ENCODE measurements at places on chromosomes 6 and 20.

DNA sequence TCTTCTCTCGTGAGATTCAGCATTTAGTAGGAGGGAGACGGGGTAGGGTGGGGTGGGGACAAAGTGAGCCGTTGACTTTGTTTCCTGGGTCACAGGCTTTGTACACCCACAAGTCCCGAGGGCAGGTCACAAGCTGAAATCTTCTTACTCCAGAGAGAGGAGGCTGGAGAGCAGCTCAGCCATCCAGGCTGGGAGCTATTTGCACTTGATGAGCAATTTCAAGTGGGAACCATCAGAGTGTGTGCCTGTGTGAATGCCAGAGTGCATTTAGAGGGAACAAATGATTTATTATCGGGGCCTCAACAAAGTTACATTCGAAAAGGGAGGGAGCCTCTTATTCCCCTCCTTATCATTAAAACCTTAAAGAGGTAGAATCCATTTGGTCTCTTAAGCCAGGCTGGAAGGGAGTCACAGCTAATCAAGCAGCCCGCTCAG, 155.7 kb upstream of the JARID2 start:
- peak; percentile 11 for DNase-seq

DNA sequence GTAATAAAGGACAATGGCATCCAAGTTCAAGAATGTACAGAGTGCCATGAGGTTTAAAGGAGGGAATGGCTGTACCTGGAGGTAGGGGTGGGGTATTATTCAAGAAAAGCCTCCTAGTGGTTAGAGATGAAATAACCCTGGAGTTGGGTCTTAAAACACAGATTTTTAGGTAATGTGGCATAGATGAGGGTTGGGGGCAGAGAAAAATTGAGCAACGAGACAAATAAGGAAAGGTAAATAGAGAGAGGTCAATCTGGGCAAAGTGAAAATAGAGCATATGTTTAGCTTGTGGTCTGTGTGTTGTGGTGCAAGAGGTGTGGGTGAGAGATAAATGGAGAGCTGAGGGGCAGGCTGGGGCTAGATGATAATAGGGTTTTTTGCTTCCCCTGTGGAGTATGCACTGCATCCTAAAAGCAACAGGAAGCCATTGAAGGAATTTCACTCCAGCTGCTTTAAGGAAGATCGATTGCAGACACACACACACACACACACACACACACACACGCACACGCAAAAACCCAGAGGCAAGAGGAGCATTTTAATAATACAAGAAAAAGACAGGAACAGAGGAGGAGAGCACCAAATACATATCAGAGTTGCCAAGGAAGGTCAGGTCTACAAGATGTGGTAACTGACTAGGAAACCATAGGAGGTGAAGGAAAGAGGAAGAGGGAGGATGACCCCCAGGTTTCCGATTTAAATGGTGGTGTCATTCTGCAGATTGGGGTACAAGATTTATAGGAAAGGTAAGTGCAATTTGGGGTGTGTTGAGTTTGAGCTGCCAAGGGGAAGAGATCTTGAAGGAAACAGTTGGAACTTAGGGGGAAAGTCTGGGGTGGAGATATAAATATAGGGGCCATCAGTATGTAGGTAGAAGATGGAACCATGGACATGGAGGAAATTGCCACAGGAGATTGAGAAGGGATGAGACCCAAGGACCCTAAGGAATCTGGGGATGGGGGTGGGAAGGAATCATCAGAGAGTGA, 31.3 kb upstream of the ADGRF1 start:
- DNase-seq = no peak

DNA sequence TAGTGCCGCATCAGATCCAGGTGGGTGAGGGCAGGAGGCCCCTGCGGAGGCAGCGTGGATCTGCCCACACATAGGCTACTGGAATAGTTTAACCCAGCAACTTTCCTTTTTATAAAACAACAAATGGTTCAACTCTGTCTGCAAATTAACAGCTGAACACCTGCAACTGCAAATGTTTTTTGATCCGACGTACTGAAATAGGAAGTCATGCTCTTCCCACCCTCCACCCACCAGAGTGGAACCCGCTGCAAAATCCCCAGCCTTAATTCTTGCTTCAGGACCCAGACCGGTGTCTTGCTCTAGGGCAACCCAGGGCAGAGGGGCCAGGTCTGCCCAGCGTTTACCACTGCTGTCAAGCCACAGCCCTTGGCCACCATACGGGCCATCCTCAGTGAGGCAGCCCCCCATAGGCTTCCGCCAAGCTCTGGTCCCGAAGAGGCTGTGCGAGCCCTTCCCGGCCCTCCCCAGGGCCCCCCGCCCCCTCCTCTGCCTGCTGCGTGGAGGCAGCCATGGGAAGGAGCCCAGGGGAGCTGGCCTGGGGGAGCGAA, 334.3 kb downstream of the ZFAND3 start:
- DNase-seq = no peak

DNA sequence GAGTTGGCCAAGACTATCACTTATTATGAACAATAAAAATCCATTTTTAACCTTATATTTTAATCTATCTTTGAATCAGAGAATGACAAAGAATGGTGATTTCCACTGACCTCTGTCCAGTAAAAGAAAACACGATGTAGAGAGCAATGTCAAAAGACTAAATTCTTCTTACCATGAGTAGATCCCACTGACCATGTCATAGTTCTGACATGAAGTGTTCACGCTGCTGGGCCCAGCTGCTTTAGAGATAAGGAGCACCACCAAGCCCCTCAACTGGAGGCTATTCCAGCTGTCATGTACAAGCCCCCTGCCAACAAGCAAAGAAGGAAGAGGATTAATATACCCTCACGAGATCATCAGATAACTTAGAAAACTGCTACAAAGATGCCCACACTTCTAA, 125.3 kb downstream of the PDSS2 start:
- DNase-seq = no peak

DNA sequence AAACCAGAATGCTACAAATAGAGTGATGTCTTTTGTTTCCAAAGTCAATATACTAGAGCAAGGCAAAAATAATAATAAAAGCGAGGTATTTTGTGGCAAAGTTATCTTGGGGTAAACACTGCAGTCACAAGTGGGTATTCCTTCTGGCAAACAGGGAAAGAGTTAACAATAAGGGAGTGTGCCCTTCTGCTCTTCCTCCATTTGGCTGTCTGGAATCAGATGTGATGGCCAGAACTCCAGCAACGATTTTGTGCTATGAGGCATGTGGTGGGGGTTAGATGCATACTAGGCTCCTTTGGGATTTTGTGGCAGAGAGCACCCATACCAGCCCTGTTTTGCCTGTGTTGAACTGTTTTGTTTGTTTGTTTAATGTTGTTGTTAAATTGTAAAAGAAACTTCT, 2.4 kb upstream of the SLC52A3 start:
- no peak for DNase-seq

DNA sequence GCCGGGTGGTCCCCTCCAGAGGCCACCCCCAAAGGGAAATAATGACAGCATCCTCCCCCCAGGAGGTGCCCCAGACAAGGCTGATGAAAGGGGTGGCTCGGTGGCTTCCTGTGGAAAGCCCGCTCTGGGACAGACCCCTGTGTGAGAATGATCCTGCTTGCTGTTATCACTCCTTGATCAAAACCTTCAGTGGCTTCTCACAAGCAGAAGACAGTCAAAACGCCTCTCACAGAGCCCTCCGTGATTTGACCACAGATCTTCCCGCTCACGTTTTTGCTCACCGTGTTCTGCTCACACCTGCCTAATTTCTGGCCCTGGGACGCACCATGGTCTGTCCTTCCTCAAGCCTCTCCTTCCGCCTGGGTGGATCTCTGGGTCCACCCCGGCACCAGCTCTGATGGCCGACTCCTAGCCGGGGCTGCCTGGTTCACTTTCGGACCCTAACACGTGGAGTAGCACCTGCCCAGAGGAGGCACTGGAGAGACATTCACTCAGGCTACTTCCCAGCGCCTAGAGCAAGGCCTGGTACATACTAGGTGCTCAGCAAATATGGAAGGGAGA, 210.4 kb downstream of the ANKRD60 start:
- DNase-seq = no peak

- no peak for DNase-seq
These were observed 819.5 kb upstream of the EPHA7 start for GRCh38 chr6:94238868-94239267.

DNA sequence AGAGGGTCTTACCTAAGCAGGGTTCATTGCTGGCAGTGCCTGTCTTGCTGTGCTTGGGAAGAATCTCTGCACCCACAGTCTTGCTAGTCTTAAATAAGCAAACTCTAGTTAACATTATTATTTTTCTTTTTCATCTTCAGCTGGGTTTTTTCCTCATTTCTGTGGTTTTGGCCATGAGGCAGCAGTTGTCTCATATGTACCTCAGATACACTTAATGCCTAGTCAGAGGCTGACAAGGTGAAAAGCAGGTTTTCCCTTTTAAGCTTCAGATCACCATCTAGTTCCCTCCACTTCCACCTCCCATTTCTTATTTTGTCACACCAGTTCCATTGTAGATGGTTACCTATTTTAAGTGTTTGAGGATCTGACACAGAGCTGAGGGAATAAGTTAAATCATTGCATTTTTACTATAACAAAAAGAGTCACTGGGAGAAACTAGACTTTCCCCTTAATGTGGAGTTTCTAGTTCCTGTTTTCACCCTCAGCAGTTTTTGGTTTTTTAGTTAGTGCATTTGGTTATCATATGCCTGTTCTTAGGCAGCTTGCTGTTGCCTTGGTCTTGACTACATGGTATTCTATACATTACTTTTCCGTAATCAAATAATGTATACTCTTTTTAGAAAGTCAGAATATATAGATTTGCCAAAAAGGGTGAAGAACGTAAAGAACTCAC, 46.0 kb downstream of the AFDN start:
- DNase-seq = no peak

DNA sequence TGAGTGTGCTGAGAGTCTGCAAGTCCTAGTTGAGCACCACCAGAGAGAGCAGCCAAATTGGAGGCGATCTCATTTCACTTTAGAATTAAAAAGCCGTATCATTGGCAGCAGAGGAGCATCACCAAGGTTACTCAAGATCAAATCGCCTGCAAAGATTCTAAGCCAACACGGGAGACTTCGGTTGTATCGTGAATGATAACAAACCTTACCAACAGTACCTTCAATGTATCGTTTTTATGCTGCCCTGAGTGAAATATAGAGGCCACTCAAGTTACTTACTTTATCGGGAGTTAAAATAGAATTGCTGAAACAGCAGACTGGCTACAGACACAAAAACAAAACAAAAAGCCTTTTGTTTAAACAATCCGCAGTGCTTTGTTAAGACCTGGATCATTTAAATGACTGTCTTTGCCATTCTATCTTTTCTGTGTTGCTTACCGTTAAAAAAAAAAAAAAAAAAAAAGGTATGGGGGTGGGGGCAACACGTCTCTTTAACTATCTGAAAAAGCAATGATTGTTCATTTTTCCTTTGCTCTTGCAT, 14.2 kb downstream of the NHSL1 start:
- DNase-seq = peak; percentile 36

GRCh38 chr6:42400061-42400760, 51.5 kb downstream of the TRERF1 start:
- no peak for DNase-seq

GRCh38 chr20:17608701-17609497, 39.0 kb downstream of the DSTN start:
- no peak for DNase-seq

DNA sequence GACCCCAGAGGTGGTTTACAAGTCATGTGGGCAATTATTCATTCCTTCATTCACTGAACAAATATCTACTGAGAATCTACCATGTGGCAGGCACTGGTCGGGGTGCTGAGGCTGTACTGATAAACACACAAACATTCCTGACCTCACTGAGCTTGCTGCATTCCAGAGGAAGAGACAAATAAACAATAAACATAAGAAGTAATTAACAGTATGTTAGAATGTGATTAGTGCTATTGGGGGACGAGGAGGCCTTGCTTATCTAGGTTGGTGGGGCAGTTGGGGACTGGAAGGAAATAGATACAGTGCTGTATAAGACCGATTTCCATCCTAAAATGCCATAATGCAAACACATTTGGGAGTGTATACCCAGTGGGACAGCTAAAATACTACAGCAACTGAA, 44.1 kb downstream of the MAK start:
- no peak for DNase-seq

DNA sequence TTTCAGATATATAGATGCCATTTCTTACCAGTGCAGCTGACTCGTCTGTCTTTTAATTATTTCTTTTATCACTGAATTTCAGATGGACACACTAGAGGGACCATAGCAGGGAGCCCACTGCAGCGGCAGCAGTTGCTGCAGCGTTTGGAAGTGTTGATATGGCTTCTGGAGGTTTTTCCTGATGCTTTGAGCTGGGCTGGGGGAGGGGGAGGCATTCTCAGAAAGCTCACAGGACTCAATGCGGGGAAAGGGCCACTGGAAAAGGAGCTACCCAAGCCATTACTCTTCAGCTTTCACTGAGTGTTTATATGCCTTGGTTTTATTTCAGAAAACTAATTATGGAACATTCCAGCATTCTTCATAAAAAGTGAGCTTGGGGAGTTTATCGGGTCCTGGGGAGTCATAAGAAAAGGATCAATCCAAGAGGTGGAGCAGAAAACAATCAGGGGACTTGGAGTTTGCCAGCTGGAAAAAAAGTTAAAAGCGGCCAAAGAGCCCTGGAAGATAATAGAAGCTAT, 740.4 kb upstream of the FLRT3 start:
- DNase-seq = no peak

- no peak for DNase-seq
These were observed 150.9 kb downstream of the EYA4 start for GRCh38 chr6:133392015-133392414.

DNA sequence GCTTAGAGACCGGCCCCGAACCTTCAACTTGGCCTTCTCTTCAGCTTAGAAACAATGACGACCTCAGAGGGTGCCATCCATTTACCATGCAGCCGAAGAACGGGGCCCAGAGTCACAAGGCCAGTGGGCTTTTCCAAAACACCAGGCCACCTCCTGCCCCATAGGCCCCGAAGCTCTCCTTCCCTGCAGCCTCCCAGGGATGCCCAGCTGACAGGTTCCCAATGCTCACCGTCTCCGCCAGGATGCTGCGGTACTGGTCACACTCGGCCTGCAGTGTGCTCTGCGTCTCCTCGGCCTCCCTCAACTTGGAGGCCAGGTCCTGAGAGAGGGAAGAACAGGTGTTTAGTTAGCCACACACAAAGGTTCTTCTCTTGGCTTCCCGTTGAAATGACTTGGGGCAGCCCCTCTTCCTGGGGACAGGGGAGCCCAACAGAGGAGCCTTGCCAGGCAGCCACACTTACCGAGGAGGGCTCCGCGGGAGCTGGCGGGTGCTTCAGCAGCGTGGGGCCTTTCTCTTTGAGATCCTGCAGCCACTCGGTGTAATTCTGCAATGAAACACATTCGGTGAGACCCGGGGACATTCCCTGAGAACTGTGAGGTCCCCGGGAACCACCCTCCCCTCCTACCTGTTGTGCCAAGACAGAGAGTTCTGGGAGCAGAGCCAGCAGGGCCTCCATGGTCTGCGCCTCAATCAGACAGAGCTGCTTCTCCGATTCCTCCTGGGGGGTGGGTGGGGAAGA, 51.5 kb downstream of the DSTN start:
- DNase-seq = no peak

- no peak for DNase-seq
These were observed 25.6 kb downstream of the FILIP1 start for GRCh38 chr6:75467966-75468365.

GRCh38 chr6:37704066-37704465, 6.4 kb upstream of the MDGA1 start:
- no peak for DNase-seq

All from fibroblast of the aortic adventitia (primary cell).